ENCODE measurements at places on chromosomes 2 and 18.

DNA sequence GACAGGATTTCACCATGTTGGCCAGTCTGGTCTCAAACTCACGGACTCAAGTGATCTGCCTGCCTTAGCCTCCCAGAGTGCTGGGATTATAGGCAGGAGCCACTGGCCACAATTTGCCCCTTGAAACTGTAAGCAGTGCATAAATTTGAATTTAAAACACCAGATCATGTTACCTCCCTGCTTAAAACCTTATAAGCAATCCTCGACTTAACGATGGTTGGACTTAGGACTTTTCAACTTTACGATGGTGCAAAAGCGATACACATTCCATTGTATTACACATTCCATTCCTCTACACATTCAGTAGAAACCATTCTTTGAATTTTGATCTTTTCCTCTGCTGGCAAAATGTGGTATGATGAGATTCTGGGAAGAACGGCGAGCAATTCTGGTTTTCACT lies 23.2 kb upstream of the EFR3B start:
- no peak for DNase-seq

DNA sequence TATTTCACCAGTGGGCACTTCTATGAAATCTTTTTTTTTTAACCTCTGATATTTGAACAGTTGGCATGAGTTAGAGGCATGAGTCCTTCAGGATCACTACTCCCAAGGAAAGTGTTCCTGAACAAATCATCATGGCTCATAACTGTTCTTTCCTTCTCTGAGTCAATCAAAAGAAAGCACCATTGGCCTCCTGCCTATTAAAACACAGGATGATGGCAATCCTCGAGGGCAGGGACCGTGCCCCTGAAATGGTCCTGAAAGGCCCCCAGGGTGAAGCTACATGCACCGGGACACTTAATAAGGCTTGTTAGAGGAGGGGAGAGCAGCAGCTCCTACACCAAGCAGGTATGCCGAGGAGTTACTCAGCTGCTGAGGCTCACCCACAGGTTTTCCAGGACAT lies 43.5 kb downstream of the SLC14A2 start:
- DNase-seq: no peak

GRCh38 chr2:204065566-204065965 lies 129.0 kb downstream of the ICOS start:
- DNase-seq: no peak

- no peak for DNase-seq
Measured at GRCh38 chr18:4454537-4455112, 482 bp downstream of the DLGAP1 start.

- DNase-seq: no peak
Measured at GRCh38 chr2:59171019-59171418, 929.9 kb upstream of the FANCL start.

DNA sequence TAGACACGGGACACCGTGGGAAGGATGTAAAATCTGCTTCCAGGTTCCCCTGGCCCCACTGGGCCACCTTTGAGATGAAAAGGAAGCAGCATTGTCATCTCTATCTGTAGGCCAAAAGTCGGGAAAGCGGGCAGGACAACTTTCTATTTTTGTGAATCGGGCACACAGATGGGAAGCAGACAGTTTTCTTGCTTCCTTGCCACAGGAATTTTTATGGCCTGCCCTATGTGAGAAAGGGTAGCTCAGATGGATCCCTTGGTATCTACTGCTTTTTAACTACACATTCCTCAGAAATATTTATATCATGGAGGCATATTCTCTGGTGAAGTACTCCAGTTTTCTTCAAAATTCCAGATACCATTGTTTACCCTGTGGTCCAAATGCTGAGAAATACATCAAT lies 735.5 kb downstream of the CBLN2 start:
- DNase-seq: no peak

DNA sequence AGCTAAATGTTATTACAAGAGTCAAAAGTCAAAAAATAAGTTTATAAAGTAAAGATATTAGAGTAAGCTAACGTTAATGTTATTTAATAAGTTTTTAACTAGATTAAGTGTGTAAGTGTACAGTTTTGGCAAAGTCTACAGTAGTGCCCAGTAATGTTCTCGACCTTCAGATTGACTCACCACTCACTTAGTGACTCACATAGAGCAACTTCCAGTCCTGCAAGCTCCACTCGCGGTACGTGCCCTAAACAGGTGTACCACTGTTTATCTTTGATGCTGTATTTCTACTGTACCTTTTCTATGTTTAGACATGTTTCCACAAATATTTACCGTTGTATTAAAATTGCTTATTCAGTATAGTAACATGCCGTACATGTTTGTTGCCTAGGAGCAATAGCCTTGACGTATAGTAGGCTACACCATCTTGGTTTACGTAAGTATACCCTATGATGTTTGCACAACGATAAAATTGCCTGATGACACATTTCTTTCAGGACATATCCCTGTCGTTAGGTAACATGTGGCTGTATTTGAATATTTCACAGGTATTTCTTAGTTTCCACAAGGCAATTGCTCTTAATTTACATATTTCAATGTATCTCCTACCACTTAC lies 1641.9 kb upstream of the PIK3C3 start:
- DNase-seq: no peak

DNA sequence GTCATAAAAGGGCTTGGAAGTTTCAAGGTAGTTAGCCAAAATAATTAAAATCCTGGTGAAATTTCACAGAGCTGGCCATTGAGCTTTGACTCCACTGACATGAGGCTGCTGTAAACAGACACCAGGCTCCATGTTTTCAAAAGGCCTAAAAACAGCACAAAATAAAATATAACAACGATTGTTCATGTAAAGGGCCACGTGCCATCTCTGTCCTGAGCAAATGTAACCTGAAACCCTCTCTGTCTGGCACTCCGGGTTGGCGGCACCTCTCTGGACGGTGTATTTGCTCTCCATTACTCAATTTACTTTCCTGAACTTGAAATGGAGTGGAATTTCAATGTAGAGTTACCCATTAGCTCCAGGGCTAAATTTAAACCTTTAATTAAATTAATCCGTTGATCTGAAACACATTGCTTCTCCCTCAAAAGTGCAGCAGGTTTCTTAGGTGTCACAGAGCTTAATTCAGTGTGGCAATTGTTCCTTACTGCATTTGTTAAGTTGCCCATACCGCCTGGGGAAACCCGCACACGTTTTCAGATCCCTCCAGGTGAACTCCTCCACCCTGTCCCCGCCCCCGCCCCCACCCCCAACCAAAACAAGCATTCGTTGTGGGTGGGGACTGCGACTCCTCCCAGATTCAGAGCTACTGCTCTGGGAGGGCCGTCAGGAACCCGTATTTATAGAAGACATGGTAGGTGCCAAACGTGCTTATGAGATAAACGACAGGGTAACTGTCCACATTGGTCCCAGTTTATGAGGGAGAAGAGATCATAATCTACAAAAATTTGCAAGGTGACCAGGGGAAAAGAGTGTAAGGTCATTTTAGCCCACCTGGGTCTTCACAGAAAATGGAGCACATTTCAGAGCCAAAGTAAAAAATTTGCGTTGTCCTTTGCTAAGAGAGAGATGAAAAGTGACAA lies 1.2 kb upstream of the CABLES1 start:
- peak; percentile 31 for DNase-seq

DNA sequence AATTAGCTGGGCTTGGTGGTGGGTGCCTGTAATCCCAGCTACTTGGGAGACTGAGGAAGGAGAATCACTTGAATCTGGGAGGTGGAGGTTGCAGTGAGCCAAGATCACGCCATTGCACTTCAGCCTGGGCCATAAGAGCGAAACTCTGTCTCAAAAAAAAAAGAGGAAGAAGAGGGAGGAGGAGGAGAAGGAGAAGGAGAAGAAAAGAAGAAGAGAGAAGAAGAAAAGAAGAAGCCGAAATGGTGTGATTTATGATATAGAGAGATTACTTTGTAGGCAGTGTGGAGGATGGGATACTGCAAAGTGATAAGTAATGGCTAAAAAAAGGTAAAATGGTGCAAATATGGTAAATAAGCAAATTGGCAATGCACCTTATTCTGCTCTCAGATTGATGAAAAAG lies 25.1 kb downstream of the THNSL2 start:
- DNase-seq: no peak

DNA sequence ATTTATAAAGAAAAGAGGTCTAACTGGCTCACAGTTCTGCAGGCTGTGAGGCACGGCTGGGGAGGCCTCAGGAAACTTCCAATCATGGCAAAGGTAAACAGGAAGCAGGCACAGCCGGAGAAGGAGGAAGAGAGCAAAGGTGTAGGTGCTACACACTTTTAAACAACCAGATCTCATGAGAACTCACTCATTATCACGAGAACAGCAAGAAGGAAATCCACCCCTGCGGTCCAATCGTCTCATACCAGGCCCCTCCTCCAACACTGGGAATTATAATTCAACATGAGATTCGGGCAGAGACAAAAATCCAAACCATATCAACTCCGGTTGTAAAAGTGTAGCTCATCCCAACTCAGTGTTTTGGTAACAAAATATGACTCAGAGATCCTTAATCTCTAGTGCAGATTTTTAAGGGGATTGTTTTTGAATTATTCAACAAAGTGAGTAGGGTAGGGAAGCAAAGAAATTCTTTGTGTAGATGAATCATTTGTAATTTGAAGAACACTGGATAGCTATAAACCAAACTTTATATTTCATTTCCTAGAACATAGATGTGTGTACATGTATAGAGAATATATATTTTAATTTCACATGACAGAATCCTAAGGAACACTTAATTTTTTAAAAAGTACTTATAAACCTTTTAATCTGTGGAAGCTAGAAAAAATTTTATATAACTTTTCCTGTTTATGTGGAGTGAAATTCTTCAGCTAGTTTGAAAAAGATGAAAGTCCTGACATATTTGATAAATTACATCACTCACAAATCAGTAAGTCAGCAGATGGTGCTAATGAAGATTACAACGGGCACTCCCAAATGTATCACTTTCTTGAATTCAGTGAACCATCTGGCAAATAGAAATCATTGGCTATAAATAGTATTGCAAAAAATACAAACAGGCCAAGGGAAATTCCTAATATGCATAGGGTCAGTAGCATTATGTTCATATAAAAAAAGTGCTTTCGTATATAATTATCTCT lies 130.1 kb downstream of the OLA1 start:
- no peak for DNase-seq

DNA sequence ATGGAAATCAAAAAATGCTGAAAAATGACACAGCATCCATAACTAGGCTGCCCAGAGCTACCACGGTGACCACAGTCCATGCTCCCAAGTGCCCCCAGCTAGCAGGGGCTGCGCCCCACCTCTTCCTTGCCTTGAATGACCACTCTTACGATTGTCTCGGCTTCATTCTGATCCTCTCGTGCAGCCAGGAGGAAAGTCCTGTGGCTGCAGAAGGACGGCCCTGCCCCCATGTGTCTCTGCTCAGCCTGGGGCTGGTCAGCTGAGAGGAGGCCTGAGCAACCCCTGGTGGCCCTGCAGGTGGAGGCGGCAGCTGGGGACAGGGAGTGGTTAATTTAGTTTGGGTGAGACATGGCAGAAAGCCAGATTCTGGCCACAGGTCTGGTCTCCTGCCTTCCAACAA lies 54.3 kb downstream of the KCNF1 start:
- DNase-seq: no peak

- DNase-seq: no peak
Measured at GRCh38 chr2:209208211-209208610, 215.6 kb upstream of the MAP2 start.

DNA sequence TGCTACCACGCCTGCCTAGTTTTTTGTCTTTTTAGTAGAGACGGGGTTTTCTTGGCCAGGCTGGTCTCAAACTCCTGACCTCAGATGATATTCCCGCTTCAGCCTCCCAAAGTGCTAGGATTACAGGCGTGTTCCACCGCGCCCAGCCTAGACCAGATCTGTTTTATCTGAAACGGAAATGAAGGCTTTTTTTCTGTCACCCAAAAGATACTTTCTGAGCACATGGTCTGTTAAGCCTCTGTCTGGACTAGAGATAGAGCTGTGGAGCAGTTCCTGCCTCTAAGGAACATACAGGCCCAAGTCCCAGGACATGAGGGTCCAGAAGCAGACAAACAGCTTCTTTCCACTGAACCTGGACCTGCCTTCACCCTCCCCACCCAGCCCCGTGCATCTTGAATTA lies 43.6 kb upstream of the PTMA start:
- no peak for DNase-seq

DNA sequence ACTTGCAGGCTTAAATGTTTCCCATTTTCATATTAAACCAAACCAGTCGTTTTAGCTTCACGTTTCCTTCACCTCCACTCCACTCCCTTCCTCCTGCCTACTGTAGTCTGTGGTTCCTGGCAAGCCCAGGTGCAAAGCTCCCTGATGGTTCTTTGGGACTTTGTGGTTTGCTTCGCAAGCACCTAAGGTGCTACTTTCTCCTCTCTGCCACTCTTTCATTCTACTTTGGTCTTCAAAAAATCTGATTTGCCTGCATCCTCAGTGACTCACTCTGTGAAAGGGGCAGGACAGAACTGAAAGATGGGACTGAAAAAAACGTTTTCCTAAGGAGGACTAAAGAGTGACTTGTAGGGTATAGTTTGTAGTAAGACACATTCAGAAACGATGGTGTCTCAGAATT lies 228.4 kb downstream of the CYRIA start:
- no peak for DNase-seq

GRCh38 chr18:63109022-63109421 lies 210.5 kb downstream of the BCL2 start:
- DNase-seq: no peak

- no peak for DNase-seq
Measured at GRCh38 chr2:173048897-173049661, 26.6 kb upstream of the MAP3K20 start.

- no peak for DNase-seq
Measured at GRCh38 chr2:196274387-196274809, 103.0 kb upstream of the STK17B start.

GRCh38 chr18:48959921-48960920 lies 9.5 kb upstream of the SMAD7 start:
- DNase-seq: no peak

DNA sequence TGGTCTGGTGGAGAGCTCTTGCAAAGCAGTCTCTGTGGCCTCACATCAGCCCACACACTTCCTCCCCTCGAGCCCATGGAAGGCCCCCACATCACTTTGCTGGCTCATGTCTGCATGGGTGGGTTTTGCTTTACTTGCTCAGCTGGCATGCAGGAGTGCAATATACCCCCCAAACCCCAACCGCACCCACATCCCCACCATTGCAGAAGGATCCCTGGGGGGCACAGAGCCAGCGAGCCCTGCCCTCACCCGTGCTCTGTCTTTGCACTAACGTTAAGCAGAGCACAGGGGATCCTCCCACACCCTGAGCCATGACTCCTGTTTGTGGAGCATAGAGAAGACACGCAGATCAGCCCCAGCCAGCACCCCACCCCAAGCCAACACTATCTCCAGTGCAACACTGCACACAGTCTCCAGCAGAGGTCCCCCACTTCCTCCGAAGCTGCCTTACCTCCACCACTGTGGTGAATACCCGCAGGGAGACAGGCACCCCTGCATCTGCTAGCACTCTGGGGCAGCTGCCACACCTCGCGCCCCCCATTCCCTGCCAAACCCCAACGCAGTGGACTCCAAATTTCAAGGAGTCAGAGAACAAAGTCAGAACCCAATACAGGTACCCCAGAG lies 177.8 kb upstream of the RGPD4 start:
- DNase-seq: no peak

DNA sequence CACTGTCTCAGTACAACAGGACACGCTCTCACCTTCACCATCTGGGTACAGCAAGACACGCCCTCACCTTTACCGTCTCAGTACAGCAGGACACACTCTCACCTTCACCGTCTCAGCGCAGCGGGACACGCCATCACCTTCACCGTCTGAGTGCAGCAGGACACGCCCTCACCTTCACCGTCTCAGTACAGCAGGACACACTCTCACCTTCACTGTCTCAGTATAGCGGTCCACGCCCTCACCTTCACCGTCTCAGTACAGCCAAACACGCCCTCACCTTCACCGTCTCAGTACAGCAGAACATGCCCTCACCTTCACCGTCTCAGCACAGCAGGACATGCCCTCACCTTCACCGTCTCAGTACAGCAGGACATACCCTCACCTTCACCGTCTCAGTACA lies 109.9 kb upstream of the CTDP1 start:
- no peak for DNase-seq
